Heart right ventricle (tissue), 16 donors: ENCODE measurements at places on chromosomes 2 and 18. TPM values are rescaled to one million over a fixed set of nuclear protein-coding genes. Genes with fewer than 3 reads are reported as not detected.

The ZBTB14 gene
- 8.6 TPM for total RNA-seq

The TRIM43 gene
- not detected for total RNA-seq

- no peak for DNase-seq
Measured at GRCh38 chr2:133054297-133054696, 384.3 kb upstream of the LYPD1 start.

DNA sequence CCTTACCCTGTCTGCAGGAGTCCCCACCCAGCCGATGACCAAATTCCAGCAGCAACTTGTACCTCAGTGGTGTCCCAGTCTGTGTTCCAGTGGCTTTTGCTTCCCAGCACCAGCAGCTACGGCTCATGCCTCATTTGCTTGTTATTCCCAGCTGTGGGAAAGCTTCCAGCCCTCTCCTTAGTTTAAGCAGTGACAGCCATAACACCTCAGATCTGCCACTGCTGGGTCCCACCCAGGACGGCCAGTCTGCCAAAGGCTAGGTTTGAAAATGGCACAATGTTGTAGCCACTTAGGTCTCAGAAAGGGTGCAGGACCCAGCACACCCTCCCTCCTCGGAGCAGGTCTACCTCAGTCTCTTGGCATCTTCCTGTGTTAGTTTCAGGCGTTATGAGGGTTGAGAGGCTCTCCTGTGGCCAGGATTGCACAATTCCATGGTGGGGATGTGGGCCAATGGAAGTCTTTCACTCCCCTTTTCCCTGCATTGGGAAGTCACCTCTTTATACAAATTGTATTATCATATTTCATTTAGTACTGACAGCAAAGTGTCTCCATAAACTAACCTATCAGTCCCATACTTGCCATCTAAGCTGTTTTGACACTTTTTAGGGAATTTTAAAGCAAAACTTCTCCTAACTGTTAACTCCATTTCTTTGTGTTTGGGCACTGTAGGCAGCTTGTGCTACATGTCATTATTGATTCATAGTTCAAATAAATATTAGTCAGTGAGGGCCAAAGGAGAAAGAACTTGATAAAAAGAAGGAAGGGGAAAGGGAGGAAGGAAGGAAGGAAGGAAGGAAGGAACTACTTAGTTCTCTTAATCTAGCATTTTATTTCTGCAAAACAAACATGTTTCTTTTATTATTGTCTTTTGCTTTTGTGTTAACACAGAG lies 62.9 kb upstream of the FAM110C start:
- no peak for DNase-seq

GRCh38 chr18:41532344-41533086 lies 422.5 kb upstream of the PIK3C3 start:
- no peak for DNase-seq

DNA sequence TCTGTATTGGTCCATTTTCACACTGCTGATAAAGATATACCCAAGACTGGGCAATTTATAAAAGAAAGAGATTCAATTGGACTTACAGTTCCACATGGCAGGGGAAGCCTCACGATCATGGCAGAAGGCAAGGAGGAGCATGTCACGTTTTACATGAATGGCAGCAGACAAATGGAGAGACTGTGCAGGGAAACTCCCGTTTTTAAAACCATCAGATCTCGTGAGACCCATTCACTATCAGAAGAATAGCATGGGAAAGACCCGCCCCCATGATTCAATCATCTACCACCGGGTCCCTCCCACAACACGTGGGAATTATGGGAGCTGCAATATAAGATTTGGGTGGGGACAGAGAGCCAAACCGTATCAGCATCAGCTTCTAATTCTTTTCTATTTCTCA lies 217.0 kb downstream of the ANAPC1 start:
- DNase-seq, result no peak

- DNase-seq, result peak; percentile 80
Measured at GRCh38 chr2:233051241-233052149, 8.6 kb upstream of the INPP5D start.

- no peak for DNase-seq
Measured at GRCh38 chr18:8480506-8481328, 128.5 kb upstream of the RAB12 start.

DNA sequence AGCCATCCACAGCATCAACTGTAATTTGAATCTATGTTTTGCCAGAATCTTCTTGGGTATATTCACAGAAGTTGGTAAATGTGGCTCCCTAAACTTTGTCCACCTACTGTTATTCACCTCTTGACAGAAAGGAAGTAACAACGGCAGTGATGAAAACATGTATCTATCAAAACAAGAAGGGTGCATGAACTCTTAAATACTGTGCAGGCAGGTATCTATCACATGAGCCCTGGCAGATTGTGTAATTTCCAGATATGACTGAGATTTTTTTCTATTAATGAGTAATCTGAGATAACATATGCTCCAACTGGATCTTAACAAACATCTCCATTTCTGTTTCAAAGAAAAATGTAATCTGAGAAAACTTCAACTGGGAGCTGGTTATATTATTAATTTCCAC lies 36.6 kb downstream of the SFT2D3 start:
- no peak for DNase-seq

DNA sequence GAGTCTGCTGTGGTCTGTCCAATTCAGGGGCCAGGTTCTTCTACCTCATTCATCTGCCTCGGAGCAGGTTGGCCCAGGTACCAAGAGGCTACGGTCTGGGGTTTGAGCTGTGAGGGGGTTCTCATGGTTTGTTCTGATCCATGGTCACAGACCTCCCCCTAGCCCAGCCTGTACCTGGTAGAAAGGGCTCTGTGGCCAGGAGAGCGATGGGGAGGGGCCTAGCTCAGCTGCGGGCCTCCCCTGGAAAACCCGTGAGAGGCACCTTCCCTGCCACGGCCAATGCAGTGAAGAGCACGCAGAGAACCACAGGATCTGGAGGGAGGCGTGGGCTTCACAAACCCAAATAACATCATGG lies 19.6 kb upstream of the ALLC start:
- DNase-seq, result no peak

DNA sequence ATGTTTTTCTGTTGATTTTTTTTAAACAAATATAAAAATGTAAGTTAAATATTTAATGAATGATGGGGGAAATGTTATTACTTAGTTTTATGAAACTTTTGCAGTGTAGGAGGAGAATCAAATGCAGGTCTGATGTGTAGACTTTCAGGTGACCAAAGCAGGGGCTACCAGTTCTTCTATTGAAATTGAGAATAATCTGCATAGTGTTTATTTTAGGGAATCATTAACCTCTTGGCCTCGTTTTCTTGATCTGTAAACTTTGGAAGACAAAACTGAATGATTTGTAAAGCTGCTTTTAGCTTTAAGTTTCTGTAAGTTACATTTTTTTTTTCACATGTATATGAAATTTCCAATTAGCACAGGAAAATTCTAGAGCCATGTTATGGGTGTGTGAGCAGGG lies 99.2 kb downstream of the R3HDM1 start:
- DNase-seq, result no peak

- no peak for DNase-seq
Measured at GRCh38 chr2:207251573-207252192, 85.9 kb upstream of the KLF7 start.

GRCh38 chr2:177314194-177314593 lies 49.7 kb upstream of the NFE2L2 start:
- DNase-seq, result no peak

DNA sequence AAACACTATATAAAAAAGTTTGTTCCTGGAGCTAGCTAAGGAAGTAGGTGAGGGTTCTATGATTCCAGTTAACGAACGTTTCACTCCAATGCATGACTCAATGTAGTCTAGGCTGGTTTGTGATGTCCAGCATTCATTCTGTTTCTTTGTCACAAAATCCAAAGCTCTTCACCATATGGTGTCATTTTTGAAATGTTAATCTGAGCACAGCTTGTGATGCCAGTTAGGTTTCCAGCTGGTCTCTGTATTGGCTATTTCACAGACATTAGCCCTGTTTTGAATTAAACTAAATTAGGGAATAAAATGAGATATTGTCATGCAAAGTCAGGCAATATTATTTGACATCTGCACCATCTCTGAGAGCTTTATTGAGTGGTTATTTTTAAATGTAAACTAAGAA lies 159.4 kb downstream of the RBM43 start:
- no peak for DNase-seq

DNA sequence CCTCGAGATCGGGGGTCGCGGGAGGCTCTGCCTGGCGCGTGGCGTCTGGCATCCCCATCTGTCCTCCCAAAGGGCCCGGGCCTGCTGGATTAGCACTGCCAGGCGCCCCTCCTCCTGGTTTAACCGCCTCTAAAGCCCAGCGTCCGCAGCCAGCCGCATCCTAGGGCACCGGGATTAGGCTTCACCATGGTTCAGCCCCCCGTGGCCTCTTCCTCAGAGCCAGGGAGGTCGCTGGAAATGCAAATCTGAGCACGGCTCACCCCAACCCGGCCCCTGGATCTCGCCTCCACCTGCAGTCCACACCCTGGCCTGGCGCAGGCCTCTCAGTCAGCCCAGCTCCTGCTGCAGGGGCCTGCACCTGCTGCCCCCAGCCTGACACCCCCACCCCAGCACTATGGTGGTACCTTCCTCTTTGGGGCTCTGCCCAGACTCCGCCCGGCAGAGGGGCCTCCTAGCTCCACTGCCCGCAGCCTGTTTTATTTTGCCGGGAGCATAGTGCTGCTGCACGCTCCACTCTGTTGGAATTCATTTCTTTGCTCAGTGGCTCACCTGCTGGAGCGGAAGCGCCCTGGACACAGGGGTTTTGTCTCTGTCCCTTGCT lies 13.2 kb downstream of the PRELID3A start:
- no peak for DNase-seq

GRCh38 chr2:47897883-47898731 lies 8.2 kb downstream of the FBXO11 start:
- no peak for DNase-seq

DNA sequence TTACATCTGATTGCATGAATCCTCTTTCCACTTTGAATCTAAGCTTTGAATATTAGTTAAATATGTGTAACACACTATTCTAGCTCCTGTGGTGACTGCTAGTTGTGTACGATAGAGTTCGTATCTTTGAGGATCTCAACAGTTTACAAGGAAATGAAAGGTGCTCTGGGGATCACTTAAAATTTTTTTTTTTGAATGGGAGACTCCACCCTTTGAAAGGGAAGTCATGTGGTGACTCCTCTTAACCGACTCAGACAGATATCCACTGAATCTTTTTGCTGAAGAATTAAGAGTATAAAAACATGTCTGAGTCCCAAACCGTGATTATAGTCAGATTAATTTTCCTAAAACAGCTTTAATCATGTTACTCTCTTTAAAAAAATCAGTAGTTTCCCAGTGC lies 4.0 kb downstream of the CLIP4 start:
- DNase-seq, result no peak
